ENCODE measurements at places on chromosomes 1 and 21.
A peak's percentile ranks its signal among the peaks of the same experiment; 100 is the strongest.

DNA sequence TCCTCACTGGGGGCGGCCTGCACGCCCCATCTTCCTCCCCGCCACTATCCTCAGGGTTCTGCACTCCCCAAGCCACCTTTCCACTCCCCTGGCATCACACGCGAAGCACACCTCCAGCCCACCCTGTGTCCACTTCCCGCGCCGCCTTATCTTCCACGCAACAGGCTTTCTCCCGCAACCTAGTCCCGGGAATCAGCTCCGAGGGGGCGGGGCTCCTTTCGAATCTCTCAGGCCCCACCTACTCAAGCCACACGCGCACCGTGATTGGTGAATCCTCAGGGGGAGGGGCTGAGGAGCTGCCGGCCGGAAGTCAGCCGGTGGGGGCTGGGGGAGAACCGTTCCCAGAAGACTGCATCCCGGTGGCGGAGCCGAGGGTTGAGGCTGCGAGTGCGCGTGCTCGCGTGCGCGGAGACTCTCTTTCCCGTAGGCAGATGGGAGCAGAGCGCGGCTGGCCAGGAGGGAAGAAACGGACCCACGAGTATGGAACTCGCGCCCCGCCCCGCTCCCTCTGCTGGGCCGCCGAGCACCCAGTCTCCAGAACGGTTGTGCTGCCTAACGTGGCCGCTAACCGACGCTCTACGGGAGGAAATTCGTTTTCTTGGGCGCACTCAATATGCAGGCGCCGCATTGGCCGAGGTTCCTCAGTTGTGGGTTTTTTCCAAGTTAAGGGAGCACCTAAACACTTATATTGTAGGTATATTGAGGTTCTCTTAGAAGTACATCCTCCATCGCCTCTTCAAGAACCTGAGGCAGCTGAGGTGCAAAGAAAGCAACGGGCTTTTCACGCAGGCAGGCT lies at the start of gene PSRC1:
TSS of gene PSRC1 (minus strand) at position 194 of the 796 bp plus-strand sequence.
- peak; percentile 64 for DNase-seq

- no peak for DNase-seq
Measured at GRCh38 chr1:55955016-55955621, 624.2 kb downstream of the PLPP3 start.

- no peak for DNase-seq
Measured at GRCh38 chr1:77929806-77930205, 41.4 kb downstream of the NEXN start.

DNA sequence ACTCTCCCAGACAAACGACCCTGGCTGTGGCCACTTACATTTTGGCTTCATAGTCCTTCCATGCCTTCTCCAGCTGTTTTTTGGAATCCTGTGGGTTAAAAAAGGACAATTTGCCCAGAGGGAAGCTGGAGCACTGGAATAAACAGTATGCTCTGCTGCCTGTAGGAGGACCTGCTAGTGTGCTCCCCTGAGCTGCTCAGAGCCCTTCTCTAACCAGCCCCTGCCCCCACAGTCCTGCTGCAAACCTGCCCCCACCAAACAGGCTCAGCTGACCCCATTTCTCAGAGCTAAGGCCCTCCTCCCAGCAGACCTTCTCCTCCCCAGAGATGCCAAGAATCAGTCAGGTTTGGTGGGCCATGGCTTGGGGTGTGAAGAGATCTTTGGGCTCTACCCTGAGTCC lies 26.9 kb upstream of the TCEA3 start:
- no peak for DNase-seq

GRCh38 chr1:13746342-13746741 lies 46.4 kb downstream of the PRDM2 start:
- no peak for DNase-seq

- DNase-seq, result no peak
Measured at GRCh38 chr1:68442822-68443556, 6.8 kb downstream of the RPE65 start.

DNA sequence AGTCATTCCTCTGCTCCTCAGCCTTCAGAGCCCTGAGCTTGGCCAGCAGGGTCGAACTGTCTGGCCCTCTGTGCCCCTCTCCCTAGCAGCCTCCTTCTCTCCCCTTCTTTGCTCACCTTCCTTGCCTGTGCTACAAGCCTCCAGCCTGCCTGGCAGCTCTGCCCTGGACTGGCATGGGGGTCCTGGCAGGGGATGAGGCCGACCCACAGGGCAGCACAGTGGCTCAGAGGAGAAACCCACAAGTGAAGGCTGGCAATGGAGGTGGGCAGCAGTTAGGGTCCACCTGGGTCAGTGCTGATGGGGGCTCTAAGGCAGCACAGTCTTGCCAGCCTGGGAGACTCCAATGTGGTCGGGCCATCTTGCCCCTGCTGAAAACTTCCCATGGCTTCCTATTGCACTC lies 274.2 kb downstream of the GRIK3 start:
- no peak for DNase-seq

DNA sequence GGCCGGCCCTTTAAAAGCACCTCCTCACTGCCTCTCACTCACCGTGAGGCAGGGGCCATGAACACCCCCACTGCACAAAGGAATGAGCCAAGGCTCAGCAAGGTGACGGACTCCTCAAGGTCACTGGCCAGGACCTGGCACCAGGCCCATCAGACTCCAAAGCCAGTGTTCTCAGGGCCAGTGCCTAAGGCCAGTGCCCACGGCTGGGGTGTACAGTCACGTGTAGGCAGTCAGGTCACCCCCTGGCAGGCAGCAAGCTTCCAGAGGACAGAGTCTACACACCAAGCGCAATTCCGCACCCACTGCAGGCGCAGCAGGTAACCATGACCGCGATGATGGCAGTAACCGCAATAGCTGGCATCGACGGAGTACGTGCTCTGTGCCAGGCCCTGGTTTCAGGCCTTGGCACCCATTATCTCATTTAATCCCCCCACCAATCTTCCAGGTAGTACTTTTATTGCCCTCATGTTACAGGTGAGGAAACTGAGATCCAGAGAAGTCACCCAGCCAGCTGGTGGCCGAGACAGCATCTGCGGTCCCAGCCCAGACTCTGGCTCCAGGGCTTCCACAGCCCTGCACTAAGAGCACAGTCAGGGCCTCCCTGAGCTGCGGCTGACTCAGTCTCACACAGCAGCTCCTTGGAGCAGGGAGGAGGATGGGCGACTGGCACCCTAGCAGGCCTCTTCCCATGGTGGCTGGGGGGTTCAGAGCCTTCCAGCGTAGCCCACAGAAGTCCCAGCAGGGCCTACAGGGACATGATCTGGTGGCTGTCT lies 27.0 kb downstream of the RAP1GAP start:
- DNase-seq, result no peak

- DNase-seq, result no peak
Measured at GRCh38 chr1:211610779-211611556, 32.0 kb upstream of the SLC30A1 start.

DNA sequence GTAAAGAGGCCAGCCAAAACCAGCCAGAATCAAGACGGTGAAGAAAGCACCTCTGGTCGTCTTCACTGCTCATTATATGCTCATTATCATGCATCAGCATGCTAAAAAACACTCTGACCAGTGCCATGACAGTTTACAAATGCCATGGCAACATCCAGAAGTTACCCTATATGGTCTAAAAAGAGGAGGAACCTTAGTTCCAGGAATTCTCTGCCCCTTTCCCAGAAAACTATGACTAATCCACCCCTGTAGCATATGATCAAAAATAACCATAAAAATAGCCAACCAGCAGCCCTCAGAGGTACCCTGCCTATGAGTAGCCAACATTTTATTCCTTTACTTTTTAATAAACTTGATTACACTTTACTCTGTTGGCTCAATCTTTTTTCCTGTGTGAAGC lies 34.2 kb upstream of the PBX1 start:
- no peak for DNase-seq

GRCh38 chr1:20210736-20211460 lies 24.6 kb upstream of the PLA2G2C start:
- DNase-seq, result no peak

GRCh38 chr1:4616831-4617465 lies 37.5 kb upstream of the AJAP1 start:
- no peak for DNase-seq

- DNase-seq, result no peak
Measured at GRCh38 chr1:243748227-243748626, 101.8 kb downstream of the AKT3 start.

GRCh38 chr1:84583648-84584047 lies 9.4 kb upstream of the CTBS start:
- no peak for DNase-seq

DNA sequence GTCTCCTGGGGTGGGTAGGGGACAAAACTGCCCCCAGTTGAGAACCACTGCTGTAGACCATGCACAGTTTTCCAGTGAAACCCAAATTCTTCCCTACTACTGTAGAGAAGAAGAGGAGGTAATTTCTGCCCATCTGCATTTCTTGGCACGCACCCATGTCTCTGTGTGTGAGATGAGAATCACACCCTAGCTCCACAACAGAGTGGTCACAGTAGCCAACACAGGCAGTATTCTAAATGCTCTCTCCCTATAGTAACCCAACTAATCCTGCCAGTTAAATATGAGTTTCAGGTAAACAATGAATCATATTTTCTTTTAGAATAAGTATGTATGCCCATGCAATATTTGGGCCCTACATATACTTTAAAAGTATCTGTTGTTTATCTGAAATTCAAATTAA lies 1.2 kb upstream of the CAPN2 start:
- DNase-seq, result no peak

DNA sequence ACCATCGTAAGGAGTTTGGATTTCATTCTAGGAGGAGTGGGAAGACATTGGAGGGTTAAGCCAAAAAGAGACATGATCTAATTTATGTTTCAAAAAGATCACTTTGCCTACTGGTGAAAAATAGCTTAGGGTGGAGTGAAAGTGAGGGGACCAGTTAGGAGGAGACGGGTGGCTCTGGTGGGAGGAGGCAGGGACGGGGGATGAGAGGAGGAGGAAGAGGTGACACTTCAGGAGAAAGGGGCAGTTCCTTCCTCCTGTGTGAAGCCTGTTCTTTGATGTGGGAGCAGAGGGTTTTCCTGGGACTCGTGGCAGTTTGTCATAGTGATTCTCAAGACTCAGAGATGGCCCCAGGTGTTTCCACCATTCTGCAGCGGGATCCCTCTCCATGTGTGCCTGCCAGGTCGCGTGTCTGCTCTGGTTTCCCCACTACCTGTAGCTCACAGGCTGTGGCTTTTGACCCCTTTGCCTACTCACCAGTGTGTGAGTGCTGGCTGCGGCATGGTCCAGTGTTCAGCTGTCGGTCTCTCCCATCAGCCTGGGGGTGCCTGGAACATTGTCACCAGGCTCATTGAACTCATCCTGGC lies 102.4 kb downstream of the CNIH3 start:
- DNase-seq, result no peak

GRCh38 chr1:22688466-22688865 lies 22.2 kb upstream of the EPHB2 start:
- DNase-seq, result no peak

DNA sequence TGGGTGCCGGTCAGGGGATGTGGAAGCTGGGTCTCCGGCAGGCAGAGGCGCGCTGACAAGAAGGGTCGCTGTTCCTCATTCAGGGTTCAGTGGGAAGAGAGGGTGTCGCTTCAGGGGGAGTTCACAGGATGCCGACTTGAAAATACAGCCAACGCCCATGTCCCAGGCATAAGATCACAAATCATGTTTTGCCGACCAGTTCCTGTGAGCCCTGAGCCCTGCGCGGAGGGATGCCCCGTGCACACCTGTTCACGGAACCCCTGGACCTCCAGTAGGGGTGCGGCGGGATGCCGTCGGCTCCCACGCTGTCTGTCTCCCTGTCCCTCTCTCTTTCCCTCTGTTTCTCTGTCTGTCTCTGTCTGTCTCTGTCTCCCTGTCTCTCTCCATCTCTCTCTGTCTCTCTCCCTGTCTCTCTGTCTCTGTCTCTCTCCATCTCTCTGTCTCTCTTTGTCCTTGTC lies 26.8 kb downstream of the TP73 start:
- DNase-seq, result no peak

DNA sequence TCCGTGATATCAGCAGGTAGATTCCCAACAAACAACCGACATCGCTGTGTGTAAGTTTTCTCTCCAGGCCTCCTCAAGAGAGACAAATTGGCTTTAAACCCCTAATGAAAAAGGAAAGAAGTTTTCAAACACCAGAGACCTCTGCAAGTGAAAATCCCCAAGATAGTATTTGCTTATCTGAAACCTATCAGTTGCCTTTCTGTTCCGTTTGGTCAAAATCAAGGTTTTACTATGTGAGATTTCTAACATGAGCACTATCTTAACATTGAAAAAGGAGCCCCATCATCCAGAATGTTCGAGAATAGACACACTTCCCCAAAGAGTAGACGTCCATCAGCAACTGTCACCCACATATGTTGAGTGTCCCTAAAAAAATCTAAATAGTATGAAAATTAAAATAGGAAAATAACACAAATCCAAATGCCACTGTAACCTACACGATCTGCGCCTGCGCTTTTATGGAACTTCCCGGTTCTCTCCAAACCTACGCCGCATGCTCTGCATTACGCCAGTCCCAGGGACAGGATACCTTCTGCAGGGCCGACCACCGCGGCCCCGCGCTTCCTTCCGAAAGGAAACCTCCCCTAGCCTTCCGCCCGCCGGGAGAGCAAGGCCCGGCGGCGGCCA lies 1.4 kb downstream of the SFPQ start:
- no peak for DNase-seq

GRCh38 chr1:9473032-9473807 lies 66.0 kb upstream of the SLC25A33 start:
- no peak for DNase-seq

- no peak for DNase-seq
Measured at GRCh38 chr1:45518910-45519309, 2.8 kb downstream of the PRDX1 start.

GRCh38 chr1:153570874-153571273 lies 5.2 kb upstream of the S100A2 start:
- no peak for DNase-seq
